Lung microvascular endothelial cell (primary cell): ENCODE measurements at places on chromosomes 4 and X. TPM values are rescaled to one million over a fixed set of nuclear protein-coding genes. Genes with fewer than 3 reads are reported as not detected.

SATL1 gene
- total RNA-seq: under 0.01 TPM in 1 of 2 replicates, not detected in the other

ESX1 gene
- total RNA-seq: 2.6 TPM in 1 of 2 replicates, not detected in the other

PNCK gene
- total RNA-seq: not detected in 2 replicates

SPP1 gene
- total RNA-seq: not detected in 2 replicates

BMX gene
- 81.9 and 208 TPM in 2 replicates for total RNA-seq

HNRNPD gene
- 19.2 and 21.6 TPM in 2 replicates for total RNA-seq

LUZP4 gene
- total RNA-seq: not detected in 2 replicates

PAGE5 gene
- not detected in 2 replicates for total RNA-seq

SPANXN4 gene
- total RNA-seq: not detected in 2 replicates

DUSP21 gene
- not detected in 2 replicates for total RNA-seq

TACC3 gene
- total RNA-seq: 4.4 and 10.2 TPM in 2 replicates
